ENCODE measurements at places on chromosomes 5 and 9.
A peak's percentile ranks its signal among the peaks of the same experiment; 100 is the strongest.

DNA sequence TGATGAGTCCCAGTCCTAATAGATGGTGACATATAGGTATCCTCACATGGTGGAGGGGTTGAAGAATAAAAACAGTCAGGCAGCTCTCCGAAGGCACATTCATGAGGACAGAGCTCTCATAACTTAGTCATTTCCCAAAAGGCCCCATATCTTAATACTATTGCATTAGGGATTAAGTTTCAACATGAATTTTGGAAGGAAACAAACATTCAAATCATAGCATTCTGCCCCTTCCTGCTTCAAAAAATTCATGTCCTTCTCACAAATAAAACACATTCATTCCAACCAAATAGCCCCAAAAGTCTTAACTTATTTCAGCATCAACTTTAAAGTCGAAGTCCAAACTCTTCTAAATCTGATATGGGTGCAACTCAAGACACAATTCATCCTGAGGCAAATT is 277.2 kb upstream of the NR4A3 start:
- no peak for DNase-seq

DNA sequence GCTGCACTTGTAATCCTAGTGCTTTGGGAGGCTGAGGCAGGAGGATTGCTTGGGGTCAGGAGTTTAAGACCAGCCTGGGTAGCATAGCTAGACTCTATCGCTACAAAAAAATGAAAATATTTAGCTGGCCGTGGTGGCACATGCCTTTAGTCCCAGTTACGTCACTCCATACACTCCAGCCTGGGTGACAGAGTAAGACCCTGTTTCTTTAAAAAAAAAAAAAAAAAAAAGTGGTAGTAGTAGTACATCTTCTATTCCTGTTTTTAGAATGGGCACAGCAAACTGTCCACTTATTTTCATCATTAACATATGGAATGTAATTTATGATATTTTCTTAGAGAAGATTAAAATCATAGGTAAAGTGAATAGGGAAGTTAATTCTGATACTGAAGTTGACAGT is 48.2 kb downstream of the TRIO start:
- DNase-seq: no peak

DNA sequence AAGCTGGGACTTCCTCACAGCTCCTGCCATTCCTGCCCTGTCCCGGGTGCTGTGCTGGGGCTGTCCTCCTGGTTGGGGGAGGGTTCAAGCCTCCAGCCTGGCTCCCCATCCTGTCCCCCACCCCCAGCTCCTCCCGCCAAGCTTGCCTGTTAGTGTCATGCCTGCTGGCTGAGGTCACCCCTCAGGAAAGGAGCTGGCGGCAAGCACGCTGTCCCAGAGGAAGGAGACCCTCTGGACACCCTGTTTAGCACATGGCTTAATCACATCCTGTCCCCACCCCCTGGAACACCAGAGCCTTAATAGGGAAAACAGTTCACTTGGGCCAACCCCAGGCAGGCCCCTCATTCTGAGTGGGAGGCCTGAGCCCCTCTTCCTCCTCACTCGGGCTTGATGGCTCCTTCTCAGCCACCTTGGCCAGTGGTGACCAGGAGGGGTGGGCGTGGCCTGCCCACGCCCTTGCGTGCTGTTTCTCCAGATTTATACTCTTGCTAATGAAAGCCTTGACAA is 9.2 kb upstream of the PHYHD1 start:
- DNase-seq: no peak

DNA sequence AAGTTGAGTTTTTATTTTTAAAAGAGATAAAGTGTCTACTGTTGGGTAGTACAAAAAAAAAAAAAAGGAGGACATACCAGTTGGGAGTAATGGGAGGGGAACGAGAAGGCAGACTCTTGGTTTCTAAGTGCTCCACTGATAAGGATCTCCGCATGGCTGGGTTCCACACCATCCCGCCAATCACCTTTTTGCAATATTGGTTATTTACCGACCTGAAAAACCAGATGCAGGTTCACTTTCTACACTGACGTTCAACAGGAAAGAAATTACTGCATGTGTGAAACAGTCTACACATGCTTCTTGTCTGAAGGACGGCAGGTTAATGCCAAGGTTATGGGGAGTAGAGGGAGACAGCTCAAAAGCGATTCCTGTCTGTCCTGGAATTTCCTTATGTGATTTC is 75.5 kb downstream of the PTPN3 start:
- no peak for DNase-seq

- no peak for DNase-seq
Observed at GRCh38 chr9:23849379-23850035, 23.5 kb upstream of the ELAVL2 start.

DNA sequence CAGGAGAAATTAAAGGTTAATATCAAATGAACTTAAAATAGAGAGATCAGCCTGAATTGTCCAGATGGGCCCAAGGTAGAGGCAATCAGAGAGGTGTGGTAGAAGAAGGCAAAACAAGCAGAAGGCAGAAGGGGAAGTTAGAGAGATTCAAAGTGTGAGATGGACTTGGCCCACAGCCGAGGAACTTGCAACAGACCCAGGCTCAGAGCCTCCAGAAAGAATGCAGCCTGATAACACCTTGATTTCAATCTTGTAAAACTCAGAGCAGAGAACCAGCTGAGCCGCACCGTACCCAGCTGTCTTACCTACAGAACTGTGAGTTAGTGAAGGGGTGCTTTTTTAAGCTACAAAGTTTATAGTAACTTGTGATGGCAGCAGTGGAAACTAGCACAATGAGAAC is 190.9 kb downstream of the RFK start:
- no peak for DNase-seq

DNA sequence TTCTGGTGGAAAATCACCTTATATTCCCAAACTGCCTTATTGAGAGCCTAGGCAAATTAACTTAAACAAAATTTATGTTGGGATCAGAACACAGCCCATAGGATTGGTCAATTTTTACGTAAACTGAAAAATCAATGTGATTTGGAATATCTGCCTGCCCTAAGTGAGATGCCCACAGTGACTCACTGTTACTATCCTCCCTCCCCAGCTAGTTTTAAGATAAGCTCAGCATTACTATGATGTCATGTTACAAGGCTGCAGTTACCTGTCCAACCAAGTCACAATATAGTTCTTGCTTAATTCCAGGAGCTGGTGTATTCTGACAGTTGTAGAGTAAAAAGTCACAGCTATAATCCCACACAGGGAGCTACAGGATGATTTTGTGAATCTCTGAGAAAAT is 23.1 kb downstream of the SKP1 start:
- DNase-seq: no peak

- DNase-seq: no peak
Observed at GRCh38 chr9:130531670-130532069, 47.7 kb upstream of the FUBP3 start.

- DNase-seq: peak; percentile 55
Observed at GRCh38 chr9:80797831-80798688, 891.3 kb downstream of the TLE1 start.

DNA sequence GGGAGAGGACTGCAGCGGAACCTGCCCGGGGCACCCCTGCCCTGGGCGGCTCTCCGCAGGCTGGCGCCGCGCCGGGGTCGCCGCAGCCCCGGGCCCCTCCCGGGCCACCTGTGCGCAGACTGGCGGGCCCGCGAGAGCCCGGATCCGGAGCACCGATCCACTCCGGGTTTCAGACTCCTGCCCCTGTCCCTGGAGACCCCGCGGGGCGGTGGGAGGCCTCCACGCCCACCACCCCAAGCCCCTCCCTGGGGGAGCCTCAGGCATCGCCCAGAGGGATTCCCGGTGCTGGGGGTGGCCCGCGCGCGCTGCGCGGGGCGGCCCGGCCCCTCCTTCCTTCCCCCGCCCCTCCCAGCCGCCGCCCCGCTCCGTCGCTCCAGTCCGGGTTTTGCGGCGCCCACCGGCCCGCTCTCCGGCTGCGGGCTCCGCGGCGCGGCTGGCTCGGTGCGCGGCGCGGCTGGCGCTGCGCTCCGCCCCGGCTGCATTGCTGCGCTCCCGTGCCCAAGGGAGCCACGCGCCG is at the start of gene UNC5A:
UNC5A (plus strand) TSS at position 479 of the 517 bp plus-strand sequence. CDS start 192 bp downstream, outside the sequence.
- peak; percentile 56 for DNase-seq

DNA sequence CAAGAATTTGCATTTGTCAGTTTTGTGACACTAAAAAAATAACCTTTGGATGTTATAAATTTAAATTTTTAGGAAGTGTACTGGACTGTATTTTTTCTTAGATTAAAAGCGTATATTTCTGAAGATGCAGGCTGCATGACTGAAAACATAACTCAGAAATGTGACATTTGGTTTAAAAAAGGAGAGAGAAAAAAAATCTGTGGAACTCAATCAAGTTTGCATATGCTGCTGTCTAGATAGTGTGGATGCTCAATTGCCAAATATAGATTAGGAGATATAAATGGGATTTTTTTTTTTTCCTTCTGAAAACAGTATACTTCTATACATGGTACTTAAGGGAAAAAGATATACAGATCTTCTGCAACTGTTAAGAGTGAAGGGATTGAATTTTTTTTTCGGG is 402.3 kb downstream of the TAF11L14 start:
- DNase-seq: no peak

GRCh38 chr9:114551750-114552685 is 35.6 kb upstream of the ATP6V1G1 start:
- DNase-seq: no peak

GRCh38 chr9:26437056-26437711 is 455.4 kb downstream of the CAAP1 start:
- peak; percentile 71 for DNase-seq

DNA sequence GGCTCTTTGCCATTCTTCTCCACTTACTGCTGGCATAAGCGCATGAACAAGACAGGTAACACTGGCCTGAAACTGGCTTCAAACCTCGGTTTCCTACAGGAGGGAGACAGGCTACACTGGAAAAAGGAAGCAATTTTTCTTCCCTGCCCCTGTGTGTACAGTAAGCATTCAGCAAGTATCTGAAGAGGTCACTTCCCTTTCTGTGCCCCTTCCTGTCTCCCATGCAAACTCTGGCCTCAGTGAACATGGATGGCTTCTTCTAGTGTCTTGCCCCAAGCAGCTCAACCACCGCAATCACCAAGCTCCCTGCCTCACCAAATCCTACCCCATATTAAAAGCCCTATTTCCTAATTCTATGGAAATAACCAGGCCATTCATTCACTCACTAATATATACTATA is 42.4 kb downstream of the SERINC5 start:
- no peak for DNase-seq

DNA sequence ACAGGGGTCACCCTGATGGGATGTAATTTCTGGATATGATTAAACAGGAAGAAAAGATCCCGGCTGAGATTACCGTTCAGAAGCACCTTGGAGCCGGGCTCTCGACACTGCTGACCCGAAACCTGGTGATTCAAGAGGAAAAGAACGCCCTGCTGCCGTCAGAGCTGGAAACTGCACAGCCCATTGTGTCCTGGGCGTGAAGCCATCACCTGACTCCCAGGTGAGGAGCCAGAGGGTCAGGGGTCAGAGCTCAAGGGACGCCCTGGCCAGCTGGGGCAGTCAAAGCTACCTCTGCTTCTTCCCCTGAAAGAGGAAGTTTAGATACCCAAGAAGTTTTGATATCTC is 17.8 kb upstream of the SLC12A7 start:
- no peak for DNase-seq

GRCh38 chr5:124461157-124461556 is 285.3 kb downstream of the ZNF608 start:
- DNase-seq: no peak

GRCh38 chr9:68574150-68574549 is 33.5 kb upstream of the TMEM252 start:
- DNase-seq: no peak

DNA sequence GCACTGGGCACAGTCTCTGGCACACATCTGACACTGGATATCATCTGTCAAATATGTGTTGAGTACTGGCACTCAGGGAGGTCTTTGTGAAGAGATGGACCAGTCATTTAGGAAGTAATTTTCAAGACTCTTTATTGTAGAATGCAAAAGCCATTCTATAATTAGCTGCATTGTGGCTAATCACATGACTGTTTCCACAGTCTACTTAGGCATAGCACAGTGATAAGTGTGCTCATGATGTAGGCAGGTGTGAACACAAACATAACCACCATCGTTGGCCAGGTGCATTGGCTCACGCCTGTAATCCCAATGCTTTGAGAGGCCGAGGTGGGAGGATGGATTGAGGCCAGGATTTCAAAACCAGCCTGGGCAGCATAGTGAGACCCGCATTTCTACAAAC is 62.2 kb downstream of the CFAP77 start:
- DNase-seq: no peak

GRCh38 chr5:122121479-122122465 is 7.6 kb upstream of the ZNF474 start:
- DNase-seq: no peak

DNA sequence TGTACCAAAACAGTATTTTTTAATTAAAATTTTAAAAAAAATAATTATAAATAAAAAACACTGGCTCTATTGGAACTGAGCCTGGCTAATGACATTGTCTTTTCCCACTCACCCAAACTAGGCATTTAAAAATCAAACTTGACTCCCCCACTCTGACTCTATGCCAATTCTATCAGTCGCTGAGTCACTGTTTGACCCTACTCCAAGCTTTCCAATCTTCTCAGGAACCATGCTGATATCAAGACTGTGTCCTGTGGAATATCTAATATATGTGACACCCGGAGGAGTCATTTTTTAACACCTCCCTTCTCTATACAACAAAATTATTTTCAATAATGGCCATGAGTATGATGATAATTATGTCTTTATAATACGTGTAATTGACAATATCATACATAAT is 171.6 kb upstream of the RASEF start:
- DNase-seq: no peak

DNA sequence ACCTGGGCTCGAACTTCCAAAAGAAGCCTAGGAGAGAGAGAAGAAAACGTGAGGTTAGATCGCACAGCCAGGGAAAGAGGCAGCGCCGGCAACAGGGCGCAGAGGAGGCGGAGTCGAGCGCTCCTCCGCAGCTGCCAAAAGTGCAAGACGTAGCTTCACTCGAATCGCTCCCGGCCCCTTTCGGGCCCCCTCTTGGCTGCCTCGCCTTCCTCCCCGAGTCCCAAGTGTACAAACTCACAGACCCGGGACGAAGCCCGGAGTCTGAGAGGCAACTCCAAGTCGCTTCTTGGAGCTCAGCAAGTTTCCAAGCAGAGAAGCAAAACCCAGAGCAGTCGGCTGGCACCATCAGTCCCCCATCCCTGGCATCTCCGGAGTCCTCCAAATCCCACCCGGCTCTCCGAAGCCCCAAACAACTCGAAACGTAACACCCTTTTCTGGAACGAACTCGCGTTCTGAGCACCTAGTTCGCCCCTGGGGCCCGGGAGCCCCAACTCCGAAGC is 1.2 kb downstream of the MIER3 start:
- DNase-seq: peak; percentile 23

GRCh38 chr9:98331536-98332259 is 76.2 kb upstream of the TBC1D2 start:
- DNase-seq: no peak

GRCh38 chr5:61053937-61054336 is 108.3 kb downstream of the SMIM15 start:
- no peak for DNase-seq

GRCh38 chr5:115985802-115986757 is 23.8 kb downstream of the LVRN start:
- DNase-seq: no peak

GRCh38 chr9:135126451-135127187 is 39.2 kb downstream of the OLFM1 start:
- peak; percentile 47 for DNase-seq

- no peak for DNase-seq
Observed at GRCh38 chr9:113998525-113999255, 79.4 kb downstream of the AMBP start.

Data from spinal cord (tissue), 10 donors.